Nephron progenitor cell (in vitro differentiated cells): ENCODE measurements at places on chromosomes 1 and 21.

GRCh38 chr1:89757532-89757931, 63.3 kb upstream of the LRRC8D start:
- peak; percentile 12 for DNase-seq

GRCh38 chr1:15863156-15863901, 15.8 kb downstream of the SPEN start:
- DNase-seq, result no peak

DNA sequence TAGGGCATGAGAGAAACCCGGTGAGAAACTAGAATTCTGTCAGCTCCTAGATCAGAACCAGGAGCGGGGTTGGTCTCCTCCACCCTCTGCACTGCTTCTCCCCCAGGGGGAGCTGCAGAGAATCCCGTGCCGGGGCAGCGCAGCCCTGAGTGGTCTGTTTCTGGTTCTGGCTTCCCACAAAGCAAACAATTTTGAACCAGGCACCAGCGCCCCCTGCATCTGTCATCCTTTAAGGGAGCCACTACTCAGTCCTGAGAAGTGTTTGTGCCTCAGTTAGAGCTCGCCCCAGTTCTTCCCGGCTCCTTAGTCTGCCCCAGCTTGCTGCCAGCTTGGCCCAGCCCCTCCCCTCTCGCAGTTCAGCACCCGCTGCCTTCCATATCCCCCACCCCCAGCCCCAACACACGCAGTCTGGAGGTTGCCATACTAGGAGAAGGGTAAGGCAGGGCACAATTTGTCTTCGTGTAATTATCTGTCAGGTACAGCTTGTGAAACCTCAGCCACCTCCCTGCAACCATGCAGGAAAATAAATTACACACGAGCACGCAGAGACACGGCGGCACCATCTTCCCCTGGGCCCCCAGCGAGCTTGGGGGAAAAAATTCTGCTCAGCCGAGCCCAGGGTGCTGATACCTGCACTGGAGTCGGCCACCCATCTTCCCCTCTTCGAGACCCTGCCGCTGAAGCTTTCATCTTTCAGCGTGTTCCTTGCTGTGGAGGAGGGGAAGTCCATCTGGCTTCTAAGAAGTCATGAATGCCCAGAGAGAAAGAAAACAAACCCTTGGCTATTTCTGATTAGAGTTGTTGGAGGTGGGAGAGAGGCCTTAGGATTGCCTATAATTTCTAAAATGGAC, 62.6 kb upstream of the CD1D start:
- peak; percentile 75 for DNase-seq

DNA sequence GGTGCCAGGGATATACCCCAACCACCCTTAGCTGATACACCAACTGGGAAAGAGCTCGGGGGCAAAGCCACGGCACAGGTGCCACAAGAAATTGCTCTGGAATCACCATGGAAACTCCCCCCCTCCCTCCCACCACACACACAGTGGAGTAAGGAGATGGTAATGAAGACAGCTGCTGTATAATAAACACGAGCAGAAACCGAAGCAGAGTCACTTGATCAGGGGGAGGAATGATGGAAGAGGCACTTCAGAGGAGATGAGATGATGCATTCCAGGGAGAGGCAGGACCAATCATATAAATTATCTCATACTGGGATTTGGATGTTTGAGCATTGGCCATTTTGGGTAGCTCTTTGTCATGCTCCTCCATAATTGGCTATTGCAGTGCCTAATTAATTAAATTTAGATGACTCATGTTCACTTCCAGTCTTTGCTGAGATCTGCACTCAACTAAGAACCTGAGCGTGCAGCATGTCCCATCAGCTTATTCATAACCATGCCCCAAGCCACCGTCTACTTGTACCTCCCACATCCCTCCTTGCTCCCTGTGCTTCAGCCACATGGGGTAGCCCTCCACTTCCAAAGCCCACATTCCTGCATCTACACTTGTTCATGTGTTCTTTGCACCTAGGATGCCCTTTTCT, 189.5 kb downstream of the ZSCAN20 start:
- DNase-seq, result no peak
